HT-29 (cell line): ENCODE measurements at places on chromosomes 13 and 19. TPM values are rescaled to one million over a fixed set of nuclear protein-coding genes. Genes with fewer than 3 reads are reported as not detected.

FLT3LG gene
- total RNA-seq: 1.6 and 2.1 TPM in 2 replicates

FCHO1 gene
- 0.42 and 1.2 TPM in 2 replicates for total RNA-seq

RCBTB1 gene
- total RNA-seq: 8.3 and 10.4 TPM in 2 replicates

CD37 gene
- not detected in 2 replicates for total RNA-seq

DNA sequence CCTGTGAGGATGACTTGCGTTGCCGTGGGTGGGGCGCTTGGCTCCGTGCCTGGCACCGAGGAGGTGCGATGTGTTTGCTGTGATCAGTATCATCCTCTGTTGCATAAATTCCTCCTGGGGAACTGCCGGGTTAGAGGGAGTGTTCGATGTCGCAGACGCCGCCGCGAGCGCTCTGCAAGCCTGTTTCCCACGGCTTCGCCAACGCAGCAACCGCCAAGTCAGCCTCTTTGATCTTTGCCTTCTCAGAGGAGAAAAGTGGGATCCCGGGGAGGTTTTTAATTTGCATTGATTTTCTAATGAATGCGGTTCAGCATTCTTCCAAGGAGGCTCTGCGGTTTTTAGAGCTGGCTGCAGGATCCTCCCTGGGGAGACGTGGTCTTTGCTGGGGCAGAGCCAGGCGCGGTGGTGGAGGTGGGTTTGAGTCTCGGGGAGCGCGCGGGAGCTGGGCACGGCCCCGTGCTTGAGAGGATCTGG lies 7.6 kb downstream of the GPR32 start:
- DNase-seq: no peak

- peak; percentile 53 for DNase-seq
Observed at GRCh38 chr19:3132971-3133792, 2.7 kb upstream of the GNA15 start.

DNA sequence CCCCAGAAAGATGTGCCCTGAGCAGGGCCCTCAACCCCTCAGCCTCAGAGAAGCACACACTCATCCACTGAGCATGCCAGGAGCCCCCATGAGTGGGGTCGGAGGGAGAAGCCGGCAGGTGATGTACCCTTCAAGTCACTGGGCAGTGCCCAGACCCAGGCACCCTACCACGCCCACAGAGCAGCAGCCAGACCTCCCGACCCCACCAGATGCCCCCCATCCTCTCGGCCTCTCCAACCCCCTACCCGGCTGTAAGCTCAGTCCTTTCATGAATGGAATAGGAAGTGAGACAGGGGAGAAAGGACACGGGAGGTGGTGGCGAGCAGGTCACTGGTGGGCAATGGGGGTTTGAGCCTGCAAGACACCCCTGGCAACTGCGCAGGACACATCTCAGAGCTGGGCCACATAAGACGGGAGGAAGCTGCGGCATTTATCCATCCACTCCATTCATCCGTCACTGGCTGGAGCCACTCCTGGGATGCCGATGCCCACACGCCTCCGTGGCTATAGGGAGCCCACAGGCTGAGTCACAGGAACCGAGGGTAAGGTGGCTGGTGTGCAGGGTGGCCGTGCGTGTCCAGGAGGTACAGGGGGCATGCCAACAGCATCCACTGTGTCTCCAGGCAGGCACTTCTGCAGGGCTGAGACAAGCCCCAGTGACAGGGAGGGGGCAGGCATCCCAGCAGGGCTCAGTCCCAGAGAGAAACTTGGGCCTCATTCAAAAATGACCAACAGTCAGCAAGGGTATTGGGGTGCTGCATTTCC lies 23.8 kb upstream of the VSTM2B start:
- no peak for DNase-seq

- DNase-seq: no peak
Observed at GRCh38 chr13:66751691-66752090, 478.4 kb downstream of the PCDH9 start.

GRCh38 chr13:71291842-71292146 lies 575.2 kb downstream of the DACH1 start:
- no peak for DNase-seq

GRCh38 chr19:38062959-38063761 lies 156.2 kb downstream of the SIPA1L3 start:
- DNase-seq: no peak

DNA sequence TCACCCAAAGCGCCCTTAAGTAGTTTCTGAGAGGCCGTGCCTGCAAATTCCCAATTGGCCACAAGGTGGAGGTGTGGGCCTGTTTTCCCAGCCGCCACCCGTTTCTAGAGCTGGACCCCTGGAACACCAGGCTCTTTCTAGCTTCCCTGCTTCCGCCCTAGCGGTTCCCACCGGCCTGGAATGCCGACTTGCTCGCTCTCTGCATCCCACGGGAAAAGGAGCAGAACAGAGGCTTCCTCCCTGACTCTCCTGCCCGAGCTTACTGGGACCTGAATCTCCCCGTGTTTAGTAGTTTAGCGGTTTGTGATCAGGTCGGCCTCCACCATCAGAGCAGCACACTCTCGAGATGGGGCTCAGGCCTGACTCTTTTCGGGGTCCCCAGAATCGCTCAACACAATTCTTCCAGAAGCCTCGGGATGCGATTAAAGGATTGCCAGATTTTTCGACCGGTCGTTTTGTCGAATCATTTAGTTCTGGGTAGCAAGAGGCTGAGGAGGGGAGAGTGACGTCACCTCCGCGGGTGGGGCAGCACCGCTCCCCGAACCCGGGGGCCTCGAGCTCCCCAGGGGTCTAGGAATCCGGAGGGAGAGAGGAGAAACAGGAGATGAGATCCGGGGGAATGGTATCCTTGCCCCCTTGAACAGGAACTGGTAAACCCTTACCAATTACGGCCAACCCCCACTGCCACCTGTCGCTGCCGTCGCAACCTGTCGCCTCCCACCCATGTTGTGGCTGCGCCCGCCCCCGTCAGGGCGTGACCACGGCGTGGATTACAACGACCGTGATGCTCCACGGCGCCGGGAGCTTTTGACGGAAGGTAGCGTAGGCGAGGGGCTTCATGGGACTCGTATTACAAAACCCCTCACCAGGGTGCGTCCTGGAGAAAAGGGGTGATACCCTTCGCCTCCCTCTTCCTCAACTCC lies 8.0 kb downstream of the NAPSA start:
- DNase-seq: peak; percentile 95

- no peak for DNase-seq
Observed at GRCh38 chr19:11754663-11755062, 12.1 kb upstream of the ZNF441 start.
